ENCODE measurements at places on chromosomes 16 and 17. TPM values are rescaled to one million over a fixed set of nuclear protein-coding genes. Genes with fewer than 3 reads are reported as not detected.

The PPY gene
- total RNA-seq, result not detected

The RAMP2 gene
- 0.49 TPM for total RNA-seq

The SOX9 gene
- total RNA-seq, result 11.1 TPM

The SLC52A1 gene
- 0.70 TPM for total RNA-seq

The YPEL3 gene
- total RNA-seq, result 21.9 TPM

The RGS11 gene
- total RNA-seq, result 0.56 TPM

The NAE1 gene
- total RNA-seq, result 93.3 TPM

The MMP15 gene
- total RNA-seq, result 13.1 TPM

The HOXB7 gene
- total RNA-seq, result not detected

The ANKS4B gene
- total RNA-seq, result not detected

The APPBP2 gene
- 9.6 TPM for total RNA-seq

The CYTH1 gene
- total RNA-seq, result 41.9 TPM

The CACNG4 gene
- 0.99 TPM for total RNA-seq

The GAST gene
- total RNA-seq, result 7.2 TPM

The SOX8 gene
- not detected for total RNA-seq

The B3GNT9 gene
- 11.4 TPM for total RNA-seq

The MAP3K3 gene
- 12.6 TPM for total RNA-seq

The HSD17B1 gene
- 5.7 TPM for total RNA-seq

The NPIPB12 gene
- total RNA-seq, result 2.2 TPM
